ENCODE measurements at places on chromosomes 13 and 19.
A peak's percentile ranks its signal among the peaks of the same experiment; 100 is the strongest.

- DNase-seq, result no peak
- H3K4me1 ChIP-seq, result no peaks in the 10 kb centered on the region
- H3K27ac ChIP-seq, result no peak overlapping the region
- H3K4me3 ChIP-seq, result no peak overlapping the region
- H3K27me3 ChIP-seq, result no peaks in the 10 kb centered on the region
Measured at GRCh38 chr13:85503797-85504196, 295.4 kb downstream of the SLITRK6 start.

DNA sequence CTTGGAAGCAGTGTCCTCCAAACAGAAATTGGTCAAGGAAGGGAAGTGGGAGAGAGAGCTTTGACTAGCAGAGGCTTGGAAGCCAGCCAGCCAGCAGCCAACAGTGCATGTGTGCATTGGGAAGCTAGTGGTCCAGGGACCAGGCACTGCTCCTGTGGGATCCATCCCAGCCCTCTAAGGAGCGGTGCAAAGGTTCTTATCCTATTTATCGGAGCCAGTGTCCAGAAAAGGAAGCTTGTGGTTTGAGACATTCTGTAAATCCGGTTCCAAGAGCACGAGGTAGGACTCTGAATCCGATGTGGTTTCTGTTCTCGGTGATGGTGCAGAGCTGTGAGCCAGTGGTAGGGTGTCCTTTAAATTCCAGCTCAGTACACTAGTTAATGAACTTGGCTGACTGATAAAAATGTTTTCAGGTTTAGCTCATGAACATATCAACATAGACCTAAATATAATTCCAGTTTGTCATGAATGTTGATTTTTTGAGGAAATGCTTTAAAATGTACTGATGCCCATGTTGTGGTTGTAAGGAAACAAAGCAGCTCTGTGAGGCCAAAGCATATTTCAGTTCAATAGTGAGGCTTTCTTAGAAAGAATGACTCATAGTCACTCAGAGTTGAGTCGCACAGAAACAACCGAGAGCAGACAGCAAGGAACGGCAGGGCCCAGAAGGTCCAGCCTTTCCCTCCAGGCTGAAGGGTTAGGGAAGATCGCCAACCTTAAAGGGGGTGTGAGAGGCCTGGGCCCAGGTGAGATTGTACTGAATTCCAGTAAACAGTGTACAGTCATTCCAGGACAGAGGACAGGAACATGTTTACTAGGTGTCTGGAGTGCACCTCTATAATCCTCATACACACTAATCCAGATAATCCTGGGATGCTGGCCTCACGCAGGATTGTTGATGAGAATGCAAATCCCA is 21.5 kb upstream of the GARRE1 start:
- DNase-seq, result peak; percentile 50
- peak overlapping the region; percentile 75 for H3K27ac ChIP-seq
- H3K4me1 ChIP-seq, result peaks cover 21% of the 10 kb centered on the region
- no peak overlapping the region for H3K4me3 ChIP-seq
- H3K36me3 ChIP-seq, result peaks cover 14% of the 10 kb centered on the region

GRCh38 chr13:74190999-74191398 is 56.8 kb upstream of the KLF12 start:
- peak overlapping the region; percentile 25 for H3K27ac ChIP-seq
- H3K4me1 ChIP-seq, result peaks cover 38% of the 10 kb centered on the region
- no peaks in the 10 kb centered on the region for H3K36me3 ChIP-seq
- H3K4me3 ChIP-seq, result no peak overlapping the region

GRCh38 chr13:113090806-113091205 is 14.8 kb upstream of the F7 start:
- no peaks in the 10 kb centered on the region for H3K27me3 ChIP-seq
- H3K4me1 ChIP-seq, result no peaks in the 10 kb centered on the region
- H3K36me3 ChIP-seq, result peaks cover 2% of the 10 kb centered on the region
- DNase-seq, result no peak
- H3K27ac ChIP-seq, result no peak overlapping the region

DNA sequence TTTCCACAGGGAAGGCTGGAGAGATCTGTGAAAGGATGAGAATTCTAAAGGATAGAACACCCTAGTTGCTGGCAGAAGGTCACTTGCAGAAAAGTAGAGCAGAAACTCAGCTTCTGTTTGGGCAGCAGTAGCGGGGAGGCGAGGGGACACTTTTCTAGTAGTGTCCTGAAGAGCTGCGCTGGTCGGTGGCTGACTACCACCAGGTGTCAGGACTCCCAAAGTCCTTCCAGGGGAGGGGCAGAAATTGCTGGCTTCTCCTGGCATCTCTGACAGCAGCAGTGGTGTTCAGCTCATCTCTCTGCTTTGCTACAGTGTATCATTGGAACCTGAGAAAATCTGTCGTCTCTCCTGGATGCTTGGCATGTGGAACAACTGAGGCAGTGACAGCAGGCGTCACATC is 120.9 kb downstream of the ZDHHC20 start:
- H3K27me3 ChIP-seq, result no peaks in the 10 kb centered on the region
- DNase-seq, result no peak
- no peak overlapping the region for H3K4me3 ChIP-seq
- H3K4me1 ChIP-seq, result peaks cover 5% of the 10 kb centered on the region
- H3K27ac ChIP-seq, result no peak overlapping the region

GRCh38 chr19:3893509-3894179 is 13.2 kb downstream of the ATCAY start:
- no peaks in the 10 kb centered on the region for H3K36me3 ChIP-seq
- no peak for DNase-seq
- H3K27me3 ChIP-seq, result no peaks in the 10 kb centered on the region
- H3K4me1 ChIP-seq, result no peaks in the 10 kb centered on the region
- H3K27ac ChIP-seq, result no peak overlapping the region

- DNase-seq, result peak; percentile 19
- H3K4me3 ChIP-seq, result no peak overlapping the region
- peaks cover 31% of the 10 kb centered on the region for H3K36me3 ChIP-seq
- peaks cover 11% of the 10 kb centered on the region for H3K4me1 ChIP-seq
- no peak overlapping the region for H3K27ac ChIP-seq
Measured at GRCh38 chr19:18995804-18996241, 37.5 kb downstream of the SUGP2 start.

- no peaks in the 10 kb centered on the region for H3K27me3 ChIP-seq
- H3K4me3 ChIP-seq, result no peak overlapping the region
- no peaks in the 10 kb centered on the region for H3K4me1 ChIP-seq
- DNase-seq, result no peak
- H3K27ac ChIP-seq, result no peak overlapping the region
Measured at GRCh38 chr13:85662186-85662585, 137.0 kb downstream of the SLITRK6 start.

GRCh38 chr13:44648392-44649103 is 72.4 kb upstream of the TSC22D1 start:
- H3K36me3 ChIP-seq, result no peaks in the 10 kb centered on the region
- H3K27me3 ChIP-seq, result peaks cover 22% of the 10 kb centered on the region
- peaks cover 14% of the 10 kb centered on the region for H3K4me1 ChIP-seq
- no peak for DNase-seq
- H3K4me3 ChIP-seq, result no peak overlapping the region

DNA sequence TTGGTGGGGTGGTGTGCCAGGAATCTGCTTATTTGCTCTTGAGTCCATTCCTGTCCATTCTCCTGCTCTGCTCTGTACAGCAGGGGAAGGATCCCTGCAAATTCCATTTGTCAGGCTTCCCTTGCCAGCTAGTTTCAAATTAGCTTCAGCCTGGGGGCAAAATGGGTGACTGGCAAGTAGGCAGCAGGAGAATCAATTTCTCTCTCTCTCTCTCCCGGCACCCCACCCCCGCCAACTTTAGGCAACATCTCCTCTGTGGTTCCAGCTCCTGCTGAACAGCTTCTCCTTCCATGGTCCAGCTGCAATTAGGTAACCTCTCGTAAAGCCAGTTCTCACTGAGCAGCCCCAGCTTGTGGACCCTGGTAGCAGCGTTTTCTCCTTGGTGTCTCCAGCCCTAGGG is 6.7 kb upstream of the MYCBP2 start:
- H3K4me3 ChIP-seq, result no peak overlapping the region
- no peaks in the 10 kb centered on the region for H3K36me3 ChIP-seq
- H3K4me1 ChIP-seq, result peaks cover 19% of the 10 kb centered on the region

- no peak overlapping the region for H3K4me3 ChIP-seq
- no peaks in the 10 kb centered on the region for H3K27me3 ChIP-seq
- H3K4me1 ChIP-seq, result peaks cover 11% of the 10 kb centered on the region
- no peak for DNase-seq
- no peak overlapping the region for H3K27ac ChIP-seq
- peaks cover 3% of the 10 kb centered on the region for H3K36me3 ChIP-seq
Measured at GRCh38 chr19:10885201-10886169, 14.1 kb downstream of the CARM1 start.
